ENCODE measurements at places on chromosomes 1 and 21.

- no peak for DNase-seq
These were observed 1.6 kb downstream of the DDI2 start for GRCh38 chr1:15618655-15619525.

GRCh38 chr1:29593601-29594382 lies 357.5 kb downstream of the PTPRU start:
- DNase-seq, result no peak

DNA sequence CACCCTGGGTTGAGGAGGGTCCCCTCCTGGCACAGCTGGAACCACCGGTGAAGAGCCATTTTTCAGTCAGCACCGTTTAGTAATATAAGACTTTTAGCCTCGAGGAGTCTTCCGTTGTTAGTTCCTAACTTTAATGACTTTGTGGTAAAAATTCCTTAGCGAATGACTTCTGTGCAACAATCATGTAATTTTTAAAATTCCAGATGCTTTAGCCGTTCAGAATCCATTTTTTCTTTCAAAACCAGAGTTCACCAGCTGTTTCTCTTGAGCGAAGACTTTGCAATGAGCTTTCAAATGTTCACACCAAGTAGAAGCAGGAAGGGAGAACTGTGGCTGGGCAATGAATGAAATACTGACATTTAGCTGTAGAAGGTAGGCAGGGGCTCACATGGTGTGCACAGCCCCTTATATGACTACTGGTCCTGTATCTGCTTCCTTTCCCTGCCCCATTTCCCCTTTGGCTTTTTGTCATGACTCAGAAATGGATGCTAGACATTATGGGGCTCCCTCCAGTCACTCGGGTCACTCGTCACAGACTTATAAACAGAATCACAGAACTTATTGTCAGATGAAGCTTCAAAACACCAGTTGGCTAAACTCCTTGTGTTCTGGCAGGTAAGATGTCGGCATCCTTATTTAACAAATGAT lies 4.1 kb downstream of the DISC1 start:
- no peak for DNase-seq

- no peak for DNase-seq
These were observed 8.3 kb downstream of the CFHR2 start for GRCh38 chr1:196951711-196952394.

DNA sequence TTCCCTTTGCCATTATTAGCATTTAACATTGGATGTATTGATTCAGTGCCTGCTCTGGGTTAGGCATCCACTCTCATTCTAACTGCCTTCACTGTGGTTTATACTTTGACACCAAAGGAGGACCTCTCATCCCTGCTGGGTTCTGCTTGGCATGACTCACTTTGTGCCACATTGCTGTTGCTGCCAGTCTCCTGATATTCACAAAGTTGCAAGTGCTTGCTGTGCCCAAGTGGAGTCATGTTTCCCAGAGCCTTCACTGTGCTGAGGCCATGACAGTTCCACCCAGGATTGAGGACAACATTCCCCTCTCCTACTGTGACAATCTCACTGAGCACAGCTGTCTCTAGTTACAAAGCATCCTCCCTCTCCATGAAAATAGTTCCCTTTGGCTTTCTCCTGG lies 519.9 kb upstream of the USP24 start:
- DNase-seq, result no peak

DNA sequence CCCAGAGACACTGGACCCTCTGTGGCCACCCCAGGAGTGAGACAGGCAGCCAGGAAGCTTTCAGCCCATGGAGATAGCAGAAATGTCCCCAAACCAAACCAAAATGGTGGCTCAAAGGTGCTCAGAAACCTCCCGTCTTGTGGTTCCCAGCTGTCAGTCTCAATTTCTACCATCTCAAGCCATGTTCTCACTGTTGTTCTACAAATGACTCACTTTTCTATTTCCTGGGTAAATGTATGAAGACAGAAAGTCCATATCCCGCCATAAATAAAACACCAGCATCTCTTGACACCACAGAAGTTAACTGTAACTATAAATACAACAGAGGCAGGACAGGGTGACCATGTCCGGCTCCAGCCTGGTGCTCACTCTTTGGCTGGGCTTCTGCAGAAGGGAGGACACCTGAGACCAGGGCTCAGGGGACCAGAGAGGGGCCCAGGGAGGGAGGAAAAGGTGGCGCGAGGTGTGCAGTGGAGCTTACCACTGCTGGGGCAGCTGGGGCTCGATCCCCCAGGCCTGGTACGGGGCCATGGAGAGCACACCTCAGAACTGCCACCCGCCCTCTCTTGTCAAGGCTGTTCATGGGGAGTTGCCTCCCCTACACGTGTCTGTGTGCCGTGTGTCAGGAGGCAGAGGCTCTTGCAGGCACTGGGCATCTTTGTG lies 43.6 kb downstream of the EPHB2 start:
- no peak for DNase-seq

DNA sequence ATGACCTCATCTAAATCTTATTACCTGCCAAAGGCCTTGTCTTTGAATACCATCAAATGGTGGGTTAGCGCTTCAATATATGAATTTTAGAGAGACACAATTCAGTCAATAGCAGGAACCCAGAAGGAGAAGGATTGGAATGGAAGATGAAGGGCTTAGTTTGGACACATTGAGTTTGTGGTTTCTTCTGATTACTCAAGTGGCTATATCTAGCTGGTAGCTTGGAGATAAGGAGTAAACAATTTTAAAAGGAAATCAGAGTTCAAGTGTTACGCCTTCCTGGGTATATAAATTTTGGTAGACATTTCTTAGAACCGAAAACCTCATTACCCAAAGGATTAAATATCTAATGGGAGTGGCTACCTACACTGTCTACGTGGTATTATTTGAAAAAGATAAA lies 80.2 kb downstream of the RGS2 start:
- no peak for DNase-seq

DNA sequence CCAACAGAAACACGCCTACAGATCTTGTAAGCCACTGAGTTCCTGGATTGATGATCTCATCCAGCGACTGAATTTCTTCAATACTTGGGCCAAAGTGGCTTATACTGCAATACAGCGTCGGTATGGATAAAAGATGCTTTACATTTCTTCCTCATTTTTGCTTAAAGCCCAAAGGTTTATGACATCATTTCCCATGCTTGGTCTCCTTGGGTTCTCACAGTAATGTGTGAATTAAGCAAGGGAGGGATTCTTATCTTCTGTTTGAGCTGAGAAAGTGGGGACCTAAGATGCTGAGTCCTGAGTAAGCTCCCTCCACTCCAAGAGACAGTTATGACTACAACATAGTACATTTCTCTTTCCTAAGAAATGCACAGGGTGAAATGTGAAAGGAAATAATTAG lies 39.5 kb downstream of the LBR start:
- DNase-seq, result no peak

DNA sequence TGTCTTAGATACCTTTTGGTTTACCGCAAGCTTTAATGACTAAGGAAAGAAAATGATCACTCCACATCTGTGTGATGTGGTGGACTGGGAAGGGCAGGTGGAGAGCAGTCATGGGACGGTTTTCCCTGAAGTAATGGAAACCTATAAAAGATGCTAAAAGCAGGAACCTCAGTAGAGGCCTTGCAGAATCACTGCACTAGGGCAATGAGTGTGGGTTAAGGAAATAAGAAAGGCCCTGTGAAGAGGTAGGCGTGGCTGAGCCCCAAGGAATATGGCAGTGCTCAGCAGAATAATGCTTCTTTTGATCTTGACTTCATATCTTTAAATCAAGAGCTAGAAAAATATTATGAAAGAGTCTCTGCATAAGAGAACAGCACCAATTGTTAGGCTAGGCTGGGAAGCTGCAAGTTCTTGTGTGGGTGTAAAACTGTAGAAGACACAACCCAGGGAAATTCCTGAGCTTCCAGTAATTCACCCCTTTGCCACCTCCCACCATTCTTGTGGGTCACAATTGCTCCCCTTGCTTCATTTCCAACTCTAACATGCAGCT lies 49.9 kb downstream of the CLCA4 start:
- DNase-seq, result no peak

DNA sequence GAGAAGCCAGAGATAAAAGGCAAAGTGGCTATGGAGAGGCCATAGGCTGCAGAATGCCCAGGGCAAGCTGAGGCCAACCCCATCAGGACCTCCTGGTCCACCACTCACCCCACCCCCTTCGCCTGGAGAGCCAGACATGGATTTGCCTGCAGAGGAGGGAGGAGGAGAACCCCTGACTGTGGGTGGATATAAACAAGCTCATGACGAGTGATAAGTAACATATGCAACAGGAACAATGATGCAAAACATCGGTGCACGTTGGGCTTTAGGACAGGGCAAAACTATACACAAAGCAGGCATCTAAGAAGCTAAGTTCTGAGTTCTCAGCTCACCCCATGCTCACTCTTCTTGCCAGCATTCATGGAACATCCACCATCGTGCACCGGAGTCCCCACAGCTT lies 150.3 kb downstream of the ETS2 start:
- DNase-seq, result no peak

DNA sequence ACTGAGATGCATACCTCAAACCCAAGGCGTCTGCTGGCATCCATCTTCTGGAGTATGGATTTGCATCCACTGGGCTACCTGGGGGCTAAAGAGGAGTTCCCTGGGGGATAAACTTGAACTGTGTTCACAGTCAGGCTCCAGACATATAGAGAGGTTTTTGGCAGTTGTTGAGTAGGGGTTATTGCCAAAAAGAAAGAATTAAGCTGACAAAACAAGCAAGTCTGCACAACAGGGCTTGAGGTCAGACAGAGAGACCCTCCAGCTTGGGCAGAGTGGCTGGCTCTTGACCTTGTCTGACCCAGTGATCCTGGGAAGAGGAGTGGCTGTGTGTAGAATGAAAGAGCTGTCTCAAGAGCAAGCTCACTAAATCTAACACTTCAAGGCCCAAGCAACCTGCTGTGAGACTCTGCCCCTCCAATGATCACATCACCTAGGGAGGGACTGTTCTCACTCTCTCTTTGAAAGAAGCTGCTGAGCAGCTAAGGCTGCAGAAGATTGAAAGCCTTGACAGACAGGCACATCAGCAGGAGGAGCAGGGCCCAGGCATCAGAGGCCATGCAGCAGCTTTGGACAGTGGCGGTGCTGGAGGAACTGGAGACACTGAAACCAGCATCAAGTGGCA lies 61.5 kb downstream of the SYT2 start:
- no peak for DNase-seq

DNA sequence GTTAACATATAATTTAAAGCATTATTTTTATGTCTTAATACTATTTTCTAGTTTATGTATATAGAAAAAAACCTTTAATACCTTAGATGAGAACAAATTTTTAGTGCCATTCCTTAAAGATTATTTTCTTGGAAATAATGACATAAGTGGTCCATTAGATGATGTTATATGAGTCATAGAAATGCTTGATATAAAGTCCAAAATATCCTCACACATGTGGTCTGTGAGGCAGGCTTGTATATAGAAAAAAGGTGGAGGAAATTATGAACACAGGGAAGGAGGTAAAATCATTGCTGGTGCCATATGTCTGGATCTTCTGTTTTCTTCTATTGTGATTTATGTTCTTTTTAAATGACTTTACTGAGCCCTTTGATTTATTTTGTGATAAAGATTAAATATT lies 79.3 kb downstream of the MAP3K7CL start:
- DNase-seq, result no peak

GRCh38 chr1:158371188-158371953 lies 17.7 kb downstream of the CD1E start:
- DNase-seq, result no peak
